ENCODE measurements at places on chromosomes 7 and 10.

GRCh38 chr7:83850125-83850524 is 201.2 kb upstream of the SEMA3E start:
- DNase-seq = no peak

GRCh38 chr7:151063212-151063561 is 3.8 kb downstream of the SLC4A2 start:
- DNase-seq = no peak

DNA sequence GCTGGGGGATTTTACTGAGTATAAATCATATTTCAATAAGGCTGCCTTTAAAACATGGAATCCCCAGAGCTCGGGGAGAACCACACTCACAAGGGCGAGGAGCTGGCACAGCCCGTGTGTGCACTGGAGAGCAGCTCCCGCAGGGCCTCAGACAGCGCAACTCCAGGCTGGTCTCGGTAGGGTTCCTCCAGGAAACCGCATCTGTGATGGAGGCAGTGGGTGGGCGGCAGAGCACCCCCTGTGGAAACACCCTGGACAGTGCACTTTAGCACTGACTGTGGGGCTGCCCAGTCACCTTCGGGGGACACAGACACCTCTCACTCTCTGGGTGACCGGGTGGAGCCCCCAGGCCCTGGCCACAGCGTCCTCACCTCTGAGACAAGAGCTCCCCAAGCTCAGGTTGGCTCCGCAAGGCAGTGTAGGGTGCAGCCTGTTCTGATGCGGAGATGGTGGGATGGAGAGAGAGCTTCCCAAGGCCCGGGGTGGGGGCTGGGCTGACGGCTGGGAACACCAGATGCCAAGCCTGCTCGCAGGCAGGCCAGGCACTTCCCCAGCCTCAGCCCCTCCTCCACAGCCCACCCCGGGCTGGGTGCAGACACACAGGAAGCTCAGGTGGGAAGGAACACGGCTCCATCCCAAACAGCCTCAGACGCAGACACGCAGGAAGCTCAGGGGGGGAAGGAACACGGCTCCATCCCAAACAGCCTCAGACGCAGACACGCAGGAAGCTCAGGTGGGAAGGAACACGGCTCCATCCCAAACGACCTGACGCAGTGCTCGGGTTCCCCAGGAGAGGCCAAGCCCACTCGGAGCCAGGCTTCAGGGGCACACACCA is 224.4 kb downstream of the MAD1L1 start:
- DNase-seq = no peak

- no peak for DNase-seq
Measured at GRCh38 chr10:105598207-105598606, 957.1 kb downstream of the SORCS3 start.

GRCh38 chr10:118271671-118272070 is 70.5 kb downstream of the FAM204A start:
- DNase-seq = no peak

DNA sequence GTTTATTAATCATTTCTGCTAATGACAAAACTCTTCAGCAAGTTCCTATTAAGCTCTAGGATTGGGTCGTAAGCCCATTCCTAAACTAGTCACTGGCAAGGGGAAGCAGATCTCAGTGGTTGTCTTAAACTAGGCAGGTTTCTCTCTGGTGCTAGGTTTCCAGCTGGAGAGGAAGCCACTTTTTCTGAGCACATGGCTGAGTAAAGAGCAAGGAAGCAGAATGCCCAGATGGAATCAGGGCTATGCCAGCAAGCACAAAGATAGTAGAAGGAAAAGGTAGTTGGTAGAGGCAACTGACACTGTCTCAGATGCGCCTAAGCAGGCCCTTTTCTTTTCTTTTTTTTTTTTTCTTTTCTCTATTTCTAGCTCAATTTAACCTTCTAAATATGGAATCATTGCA is 224.9 kb downstream of the EXOC4 start:
- no peak for DNase-seq

DNA sequence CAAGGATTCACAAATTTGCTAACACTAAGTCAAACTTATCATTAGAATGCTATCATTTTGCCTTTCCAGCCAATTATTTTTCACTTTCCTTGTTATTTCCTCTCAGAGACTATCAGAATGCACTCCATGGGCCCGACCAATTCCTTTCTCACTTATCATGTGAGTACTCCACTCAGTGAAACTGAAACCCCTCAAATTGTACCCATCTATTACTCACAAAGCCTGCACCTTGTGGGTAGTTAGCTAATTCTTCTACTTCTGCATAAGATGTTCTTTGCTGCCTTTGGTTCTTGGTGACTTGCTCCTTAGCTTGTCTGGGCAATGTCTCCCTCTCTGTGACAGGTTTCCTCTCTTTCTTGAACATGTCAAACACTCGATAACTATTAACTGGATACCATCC is 35.2 kb upstream of the MBL2 start:
- no peak for DNase-seq

DNA sequence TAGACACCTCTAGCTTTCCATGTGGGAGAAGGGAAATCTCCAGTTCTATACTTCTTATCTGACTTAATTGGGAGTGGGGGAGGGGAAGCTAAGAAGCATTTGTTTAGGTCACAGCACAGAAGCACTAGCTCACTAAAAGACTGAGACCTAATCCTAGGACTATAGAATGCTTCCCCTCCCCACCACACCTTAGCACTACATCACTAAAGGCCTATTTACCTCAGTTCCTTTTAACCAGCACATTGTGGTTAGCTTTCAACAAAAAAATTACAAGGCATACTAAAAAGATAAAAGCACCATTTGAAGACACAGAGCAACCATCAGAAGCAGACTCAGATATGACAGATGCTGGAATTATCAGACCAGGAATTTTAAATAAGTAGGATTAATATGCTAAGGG is 53.8 kb upstream of the ADRA2A start:
- DNase-seq = no peak

- no peak for DNase-seq
Measured at GRCh38 chr10:30028006-30028737, 31.2 kb downstream of the JCAD start.

Data from SJSA1 (cell line).